Thymus (tissue), 14 donors: ENCODE measurements at places on chromosomes 6 and 20.

GRCh38 chr6:156457601-156458000 is 319.6 kb upstream of the ARID1B start:
- DNase-seq, result no peak

DNA sequence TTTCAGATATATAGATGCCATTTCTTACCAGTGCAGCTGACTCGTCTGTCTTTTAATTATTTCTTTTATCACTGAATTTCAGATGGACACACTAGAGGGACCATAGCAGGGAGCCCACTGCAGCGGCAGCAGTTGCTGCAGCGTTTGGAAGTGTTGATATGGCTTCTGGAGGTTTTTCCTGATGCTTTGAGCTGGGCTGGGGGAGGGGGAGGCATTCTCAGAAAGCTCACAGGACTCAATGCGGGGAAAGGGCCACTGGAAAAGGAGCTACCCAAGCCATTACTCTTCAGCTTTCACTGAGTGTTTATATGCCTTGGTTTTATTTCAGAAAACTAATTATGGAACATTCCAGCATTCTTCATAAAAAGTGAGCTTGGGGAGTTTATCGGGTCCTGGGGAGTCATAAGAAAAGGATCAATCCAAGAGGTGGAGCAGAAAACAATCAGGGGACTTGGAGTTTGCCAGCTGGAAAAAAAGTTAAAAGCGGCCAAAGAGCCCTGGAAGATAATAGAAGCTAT is 740.4 kb upstream of the FLRT3 start:
- DNase-seq, result no peak

- DNase-seq, result no peak
These were observed 211.1 kb upstream of the FOXA2 start for GRCh38 chr20:22795433-22795832.

GRCh38 chr6:144284783-144285547 is at the start of gene UTRN:
TSS of gene UTRN (plus strand) at chr6:144285335. CDS start at chr6:144291829, 6,494 bp downstream.
- DNase-seq, result peak; percentile 40

GRCh38 chr6:15061908-15062515 is 183.9 kb upstream of the JARID2 start:
- no peak for DNase-seq

GRCh38 chr20:37575884-37576283 is 48.2 kb upstream of the BLCAP start:
- DNase-seq, result no peak

GRCh38 chr20:33076662-33077372 is 2.6 kb upstream of the BPIFB4 start:
- DNase-seq, result no peak

DNA sequence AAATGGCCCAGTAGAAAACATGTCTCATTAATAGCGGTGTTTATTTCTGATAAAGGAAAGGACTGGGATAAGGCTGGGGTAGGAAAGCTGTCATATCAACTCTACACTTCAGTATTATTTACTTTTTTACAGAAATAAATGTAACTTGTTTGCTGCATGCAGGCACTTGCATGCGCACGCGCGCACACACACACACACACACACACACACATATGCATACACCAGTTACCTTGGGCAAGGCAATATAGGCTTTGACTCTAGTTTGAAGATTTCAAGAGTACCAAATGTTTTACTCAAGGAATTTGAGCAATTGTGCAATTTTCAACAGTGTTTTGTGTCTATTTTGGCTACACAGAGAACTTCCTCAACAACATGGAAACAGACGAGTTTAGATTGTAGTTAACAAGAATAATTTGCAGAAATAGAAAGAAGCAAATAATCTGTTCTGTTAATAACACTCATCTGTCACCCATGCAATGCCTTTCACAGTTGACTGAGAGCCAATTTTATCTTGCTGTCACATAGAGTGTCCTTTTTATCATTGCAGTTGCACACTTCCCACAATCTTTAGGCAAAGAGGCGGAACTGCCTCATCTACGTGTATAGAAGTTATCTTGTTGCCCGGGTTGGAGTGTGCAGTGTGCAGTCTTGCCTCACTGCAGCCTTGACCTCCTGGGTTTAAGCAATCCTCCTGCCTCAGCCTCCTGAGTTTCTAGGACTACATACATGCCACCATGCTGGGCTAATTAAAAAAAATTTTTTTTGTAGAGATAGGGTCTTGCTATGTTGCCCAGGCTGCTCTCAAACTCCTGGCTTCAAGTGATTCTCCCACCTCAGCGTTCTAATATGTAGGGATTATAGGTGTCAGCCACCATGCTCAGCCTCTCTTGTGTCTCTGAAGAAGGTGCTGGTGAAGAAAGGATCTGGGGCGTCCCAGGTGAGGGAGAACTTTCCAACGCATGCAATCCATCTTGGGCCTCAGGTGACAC is 74.8 kb upstream of the SHLD1 start:
- no peak for DNase-seq

DNA sequence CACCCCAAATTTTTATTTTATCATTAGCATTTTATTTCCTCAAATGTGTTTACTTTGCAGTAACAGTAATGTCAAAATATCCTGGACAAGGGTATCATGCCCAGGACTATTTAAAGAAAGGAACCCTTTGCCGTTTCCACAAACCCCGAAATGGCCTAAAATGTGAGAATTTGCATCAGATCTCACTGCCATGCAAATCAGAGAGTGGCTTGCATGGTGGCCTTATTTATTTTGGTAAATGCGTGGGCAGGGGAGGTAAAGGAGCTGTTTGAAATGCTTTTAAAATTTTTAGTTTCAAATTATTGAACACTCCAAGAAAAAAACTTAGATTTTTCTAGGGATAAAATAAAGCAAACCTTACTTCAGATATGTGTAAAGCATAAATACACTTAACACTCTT is 43.8 kb downstream of the ADAT2 start:
- no peak for DNase-seq

DNA sequence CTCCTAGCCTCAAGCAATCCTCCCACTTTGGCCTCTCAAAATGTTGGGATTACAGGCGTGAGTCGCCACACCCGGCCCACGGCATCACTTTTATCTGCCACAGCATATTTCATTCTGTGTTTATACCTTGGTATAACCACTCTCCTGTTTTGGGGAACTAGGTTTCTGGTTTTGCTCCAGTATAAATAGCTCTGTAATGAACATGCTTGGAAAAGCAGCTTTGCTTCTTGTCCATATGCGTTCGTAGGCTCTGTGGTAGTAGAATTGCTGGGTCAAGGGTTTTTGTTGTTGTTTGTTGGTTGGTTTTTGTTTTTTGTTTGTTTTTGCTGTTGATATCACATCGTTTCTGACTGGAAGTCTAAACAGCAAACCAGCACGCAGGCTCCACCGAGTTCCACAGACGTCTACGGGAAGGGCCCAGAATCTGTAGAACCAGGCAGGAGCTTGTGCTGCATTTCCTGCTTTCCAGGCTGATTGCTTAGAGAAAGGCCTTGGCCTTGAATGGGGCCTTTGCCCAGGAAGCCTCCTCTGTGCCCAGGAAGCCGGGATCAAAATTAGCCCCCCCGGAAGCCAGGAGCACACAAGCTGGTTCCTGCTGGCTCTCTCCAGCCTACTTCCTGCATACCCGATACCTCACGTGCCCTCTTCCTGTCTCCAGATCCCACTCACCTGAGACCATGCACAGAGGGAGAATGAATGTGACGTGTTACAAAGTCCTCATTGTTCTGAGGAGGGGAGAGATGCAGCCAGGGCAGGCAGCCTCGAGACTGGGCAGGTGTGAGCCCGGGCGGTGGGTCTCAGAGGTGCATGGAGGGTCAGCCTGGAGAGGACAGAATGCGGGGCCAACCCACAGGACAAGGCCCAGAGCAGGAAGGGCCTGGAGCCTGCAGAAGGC is 34.7 kb downstream of the AAR2 start:
- DNase-seq, result no peak

DNA sequence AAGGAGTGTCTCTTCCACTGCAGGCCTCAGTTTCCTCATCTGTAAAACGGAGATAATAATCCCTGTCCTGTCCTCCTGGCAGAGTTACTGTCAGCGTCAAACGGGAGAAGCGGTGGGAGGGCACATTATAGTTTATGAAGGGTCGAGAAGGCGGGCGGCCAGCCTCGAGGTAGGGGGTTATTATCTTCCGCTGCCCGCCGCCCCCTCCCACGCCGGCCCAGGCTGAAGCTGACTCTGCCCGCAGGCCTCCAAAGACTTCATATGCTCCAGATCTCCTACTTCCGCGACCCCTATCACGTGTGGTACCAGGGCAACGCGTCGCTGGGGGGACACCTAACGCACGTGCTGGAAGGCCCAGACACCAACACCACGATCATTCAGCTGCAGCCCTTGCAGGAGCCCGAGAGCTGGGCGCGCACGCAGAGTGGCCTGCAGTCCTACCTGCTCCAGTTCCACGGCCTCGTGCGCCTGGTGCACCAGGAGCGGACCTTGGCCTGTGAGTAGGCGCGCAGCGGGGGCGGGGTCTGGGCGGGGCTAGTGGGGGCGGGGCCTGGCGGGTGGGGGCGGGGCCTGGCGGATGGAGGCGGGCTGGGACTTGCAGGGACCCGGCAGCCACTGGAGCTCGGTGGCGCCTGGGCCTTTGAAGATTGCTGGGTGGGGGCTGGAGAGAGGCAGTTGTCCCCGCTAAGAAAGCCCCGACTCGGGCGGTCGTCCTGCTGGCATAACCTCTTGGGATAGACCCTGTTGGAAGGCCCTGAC is 2.8 kb downstream of the PROCR start:
- DNase-seq, result no peak

DNA sequence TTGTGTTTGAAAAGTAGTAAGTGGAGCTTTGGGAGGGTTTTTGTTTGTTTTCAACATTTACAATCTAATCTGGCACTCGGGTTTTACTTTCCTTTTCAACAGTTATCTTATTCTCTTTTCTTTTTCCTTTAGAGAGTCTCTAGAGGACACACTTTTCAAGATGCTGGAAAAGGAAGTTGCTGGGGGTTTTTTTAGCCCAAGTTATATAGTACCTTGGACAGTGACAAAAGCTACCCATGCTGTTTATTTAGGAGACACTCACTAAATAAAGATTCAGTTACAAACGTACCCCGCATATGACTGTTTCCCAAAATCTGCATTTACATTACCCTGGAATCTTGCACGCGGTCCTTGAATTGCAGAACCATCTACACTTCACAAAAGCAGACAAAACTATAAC is 78.8 kb downstream of the MAP7 start:
- no peak for DNase-seq

DNA sequence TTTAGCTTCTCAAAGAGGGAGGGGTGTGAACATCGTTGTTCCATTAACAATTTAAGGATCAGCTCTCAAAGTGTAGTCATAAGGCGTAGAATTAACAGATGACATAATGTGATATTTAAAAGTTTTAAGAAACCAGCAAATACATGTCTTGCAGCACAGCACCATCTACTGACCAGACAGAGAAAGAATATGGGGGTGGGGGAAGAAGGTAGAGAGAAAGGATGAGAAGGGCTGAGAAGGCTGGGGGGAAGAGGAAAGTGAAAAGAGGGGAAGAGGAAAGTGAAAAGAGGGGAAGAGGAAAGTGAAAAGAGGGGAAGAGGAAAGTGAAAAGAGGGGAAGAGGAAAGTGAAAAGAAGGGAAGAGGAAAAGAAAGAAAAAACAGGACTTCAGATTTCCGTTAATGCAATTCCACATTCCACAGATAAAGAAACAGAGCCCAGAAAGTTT is 80.9 kb downstream of the HAO1 start:
- DNase-seq, result no peak

GRCh38 chr6:282177-282866 is 10.0 kb upstream of the DUSP22 start:
- no peak for DNase-seq

DNA sequence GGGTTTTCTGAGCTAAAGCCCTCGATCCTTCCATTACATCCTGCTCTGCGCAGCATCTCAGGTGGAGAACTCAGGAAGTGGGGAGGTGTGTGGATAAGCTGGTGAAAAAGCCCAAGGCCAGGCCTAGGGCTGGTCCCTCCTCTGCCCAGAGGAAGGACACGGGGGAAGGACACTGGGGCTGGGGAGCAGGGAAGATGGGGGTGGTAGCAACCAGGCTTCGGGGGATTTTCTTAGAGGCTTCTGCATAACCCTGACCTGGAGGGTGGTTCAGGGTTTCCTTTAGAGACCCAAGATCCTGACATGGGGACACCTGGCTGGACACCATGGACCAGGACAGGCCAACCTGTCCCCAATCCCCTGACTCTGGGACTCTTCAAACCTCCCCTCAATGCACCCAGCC is 37.9 kb downstream of the SUN5 start:
- no peak for DNase-seq

GRCh38 chr6:157825243-157825904 is 2.3 kb downstream of the SNX9 start:
- DNase-seq, result no peak

DNA sequence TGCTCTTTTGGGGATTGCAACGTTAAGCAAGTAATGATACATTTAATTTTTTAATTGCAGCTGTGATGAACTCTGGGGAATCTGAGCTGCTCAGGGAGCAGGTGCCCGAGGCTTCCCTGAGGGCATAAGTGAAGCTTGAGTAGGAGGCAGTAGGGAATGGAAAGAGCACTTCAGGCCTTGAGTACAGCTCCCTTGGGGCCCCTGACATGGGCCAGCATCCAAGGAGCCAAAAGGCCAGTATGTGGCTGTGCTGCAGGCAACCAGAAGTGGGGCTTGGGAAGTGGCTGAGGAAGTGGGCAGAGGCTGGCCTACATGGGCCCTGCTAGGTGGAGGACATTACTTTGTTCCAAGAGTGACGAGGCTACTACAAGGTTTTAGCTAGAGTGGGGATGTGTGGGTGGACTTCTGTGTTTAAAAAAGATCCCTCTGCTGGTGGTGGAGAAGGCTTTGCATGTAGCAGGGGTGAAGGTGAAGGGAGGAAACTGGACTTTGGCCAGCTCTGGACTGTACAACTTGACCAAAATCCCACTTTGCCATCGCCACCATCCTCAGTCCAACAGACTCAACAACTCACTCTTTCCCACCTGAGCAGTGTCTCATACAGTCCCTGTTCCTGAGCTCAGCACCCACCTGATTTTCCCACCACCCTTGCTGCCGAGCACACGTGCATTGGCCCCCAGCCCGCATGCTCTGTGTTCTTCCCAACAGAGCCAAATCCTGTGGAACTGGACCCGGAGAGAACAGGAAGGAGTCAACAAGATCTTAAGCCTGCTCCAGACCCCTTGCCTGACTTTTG is 10.9 kb upstream of the ZNF831 start:
- DNase-seq, result no peak

DNA sequence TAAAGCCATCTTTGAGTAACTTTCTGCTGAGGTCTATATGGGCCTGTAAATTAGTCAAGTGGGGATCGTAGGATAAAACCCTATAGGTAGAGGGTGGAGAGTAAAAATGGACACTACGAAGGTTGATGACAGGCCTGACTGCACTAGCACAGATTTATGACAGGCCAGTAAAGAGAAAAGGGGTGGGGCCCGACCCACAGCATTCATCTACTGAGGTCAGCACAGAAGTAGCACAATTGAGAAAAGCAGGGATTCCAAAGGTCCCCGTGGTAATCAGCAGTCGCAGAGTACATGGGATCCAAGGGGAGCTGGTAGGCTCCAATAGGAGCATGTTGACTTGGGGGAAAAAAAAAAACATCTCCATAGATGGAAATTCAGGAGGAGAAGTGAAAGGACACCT is 660.4 kb downstream of the TFAP2A start:
- DNase-seq, result no peak

GRCh38 chr20:25369971-25370370 is 20.7 kb downstream of the ABHD12 start:
- DNase-seq, result no peak
